Activated CD4-positive, alpha-beta memory T cell treated with anti-CD3 and anti-CD28 coated beads for 36 hours (primary cell): ENCODE measurements at places on chromosomes 5 and 9. TPM values are rescaled to one million over a fixed set of nuclear protein-coding genes. Genes with fewer than 3 reads are reported as not detected.

GRCh38 chr5:34043099-34043876 is at the start of gene C1QTNF3:
C1QTNF3 (minus strand) TSS chr5:34043213; CDS start chr5:34043125, 88 bp downstream.
- H3K27ac ChIP-seq = no peak within 1 kb of the TSS
- no peaks in the 10 kb centered on the region for H3K36me3 ChIP-seq
- DNase-seq = no peak
- H3K4me3 ChIP-seq = no peak within 1 kb of the TSS
- H3K27me3 ChIP-seq = no peaks in the 10 kb centered on the region
- no peaks in the 10 kb centered on the region for H3K4me1 ChIP-seq

GRCh38 chr5:2614571-2614970 is 136.9 kb downstream of the IRX2 start:
- no peak overlapping the region for H3K27ac ChIP-seq
- H3K36me3 ChIP-seq = no peaks in the 10 kb centered on the region
- H3K27me3 ChIP-seq = no peaks in the 10 kb centered on the region

DNA sequence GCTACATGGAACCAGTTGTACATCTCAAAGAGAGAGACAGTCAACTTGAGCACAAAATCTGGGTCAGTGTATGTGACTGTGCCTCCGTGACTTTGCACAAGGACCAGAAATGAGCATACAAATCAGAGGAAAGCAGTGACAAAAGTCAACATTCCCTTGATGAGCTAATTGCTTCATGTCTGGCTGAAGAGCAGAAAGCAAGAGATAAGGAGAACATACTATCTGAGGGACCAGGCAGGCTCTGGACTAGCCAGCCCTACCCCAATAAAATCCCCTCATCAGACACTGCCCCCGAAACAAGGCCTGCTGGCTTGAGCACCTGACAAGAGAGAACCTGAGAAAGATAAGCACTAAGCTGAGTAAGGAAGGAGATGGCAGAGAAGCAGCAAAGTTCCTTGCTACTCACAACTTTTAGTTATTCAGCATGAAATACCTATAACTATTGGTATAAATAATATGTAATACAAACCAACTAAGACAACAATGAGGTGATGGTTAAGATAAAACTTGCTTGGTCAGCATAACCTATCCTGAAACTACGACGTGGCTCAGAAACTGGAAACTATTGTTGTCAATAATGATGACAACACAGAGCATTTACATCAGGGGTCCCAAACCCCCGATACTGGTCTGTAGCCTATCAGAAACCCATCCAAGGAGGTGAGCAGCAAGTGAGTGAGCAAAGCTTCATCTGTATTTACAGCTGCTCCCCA is 9.5 kb downstream of the SIL1 start:
- no peak overlapping the region for H3K4me3 ChIP-seq
- H3K4me1 ChIP-seq = peaks cover 9% of the 10 kb centered on the region
- peaks cover 23% of the 10 kb centered on the region for H3K36me3 ChIP-seq
- no peak for DNase-seq

- H3K27me3 ChIP-seq = no peaks in the 10 kb centered on the region
- no peak overlapping the region for H3K4me3 ChIP-seq
- H3K4me1 ChIP-seq = no peaks in the 10 kb centered on the region
- no peak overlapping the region for H3K27ac ChIP-seq
- no peak for DNase-seq
- no peaks in the 10 kb centered on the region for H3K36me3 ChIP-seq
Observed at GRCh38 chr5:21152611-21153010, 1164.6 kb upstream of the CDH18 start.

DNA sequence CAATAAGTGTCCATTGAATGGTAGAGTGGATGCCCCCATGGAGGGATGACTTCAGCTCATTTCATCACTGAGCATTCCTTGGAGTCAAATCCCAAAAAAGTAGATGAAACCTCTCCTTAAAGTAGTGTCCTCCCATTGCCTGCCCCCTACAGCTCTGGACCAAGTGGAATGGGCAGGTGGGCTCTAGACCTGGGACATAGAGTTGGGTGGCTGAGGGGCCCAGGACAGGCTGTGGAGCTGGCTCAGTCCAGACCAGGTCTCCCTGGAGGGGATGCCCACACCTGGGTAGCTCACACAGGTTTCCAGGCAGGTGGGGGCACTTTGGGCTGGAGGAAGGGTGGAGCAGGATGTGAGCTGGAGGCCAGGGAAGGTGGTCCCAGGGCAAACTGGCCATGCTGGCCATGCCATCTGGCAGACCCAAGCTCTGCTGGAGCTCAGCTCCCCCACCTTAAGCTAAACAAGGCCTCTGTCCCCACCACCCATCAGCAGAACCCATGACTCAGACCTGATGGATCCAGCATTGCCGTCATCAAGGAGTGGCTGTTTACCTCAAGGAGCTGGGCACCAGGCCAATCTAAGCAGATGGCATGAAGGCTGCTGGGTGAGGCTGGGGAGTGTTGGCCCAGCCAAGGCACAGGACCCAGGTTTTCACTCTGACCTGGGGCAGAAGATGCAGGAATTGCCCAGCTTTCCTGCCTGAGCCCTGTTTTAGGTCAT is 6.2 kb upstream of the SPINK4 start:
- DNase-seq = peak; percentile 29
- no peaks in the 10 kb centered on the region for H3K4me1 ChIP-seq
- peaks cover 4% of the 10 kb centered on the region for H3K27me3 ChIP-seq

DNA sequence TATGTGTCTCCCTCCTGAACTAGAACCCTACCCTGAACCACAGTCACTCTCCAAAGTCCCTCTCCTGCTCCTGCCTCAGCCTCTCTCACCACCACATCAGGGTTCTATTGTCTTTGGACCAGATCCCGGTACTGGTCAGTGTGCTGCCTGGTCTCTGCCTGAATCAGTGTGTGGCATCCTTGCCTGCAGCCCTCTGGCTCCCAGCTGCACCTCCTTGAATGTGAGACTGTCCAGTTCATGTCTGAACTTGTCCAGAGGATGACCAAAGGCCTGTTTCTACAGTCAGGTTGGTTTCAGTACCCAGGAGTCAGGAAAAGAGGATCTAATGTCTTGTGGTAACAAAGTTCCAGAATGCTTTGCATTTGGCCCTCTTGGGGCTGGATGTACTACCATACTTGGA is 76.8 kb upstream of the RANBP3L start:
- no peaks in the 10 kb centered on the region for H3K36me3 ChIP-seq
- DNase-seq = no peak
- no peak overlapping the region for H3K27ac ChIP-seq
- H3K27me3 ChIP-seq = peaks cover under 1% of the 10 kb centered on the region

DNA sequence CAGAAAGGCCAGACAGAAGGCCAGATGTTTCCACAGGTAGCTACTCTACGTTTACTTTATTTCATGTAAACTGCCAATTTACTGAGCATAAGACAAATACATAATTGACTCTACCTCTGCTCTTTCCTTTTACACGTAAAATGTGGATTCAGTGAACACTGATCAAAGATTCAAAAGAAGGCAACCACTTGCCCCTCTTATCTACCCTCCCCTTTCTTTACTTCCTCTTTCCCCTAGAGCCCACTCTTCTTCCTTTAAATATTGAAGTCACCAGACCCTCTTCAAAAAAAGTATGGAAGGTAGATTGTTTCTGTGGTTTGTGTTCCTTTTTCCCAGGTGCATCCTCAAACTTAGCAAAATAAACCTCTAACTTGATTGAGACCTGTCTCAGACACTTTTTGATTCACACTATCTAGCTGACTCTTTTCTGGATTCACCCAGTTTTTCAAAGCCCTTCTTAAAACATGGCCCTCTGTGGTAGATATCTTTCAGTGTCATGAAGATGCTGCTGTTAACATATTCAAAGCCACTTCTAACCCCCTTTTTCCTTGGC is 6.7 kb downstream of the FAM114A2 start:
- peaks cover 21% of the 10 kb centered on the region for H3K36me3 ChIP-seq
- no peak for DNase-seq
- H3K27me3 ChIP-seq = no peaks in the 10 kb centered on the region
- peaks cover 8% of the 10 kb centered on the region for H3K4me1 ChIP-seq

DNA sequence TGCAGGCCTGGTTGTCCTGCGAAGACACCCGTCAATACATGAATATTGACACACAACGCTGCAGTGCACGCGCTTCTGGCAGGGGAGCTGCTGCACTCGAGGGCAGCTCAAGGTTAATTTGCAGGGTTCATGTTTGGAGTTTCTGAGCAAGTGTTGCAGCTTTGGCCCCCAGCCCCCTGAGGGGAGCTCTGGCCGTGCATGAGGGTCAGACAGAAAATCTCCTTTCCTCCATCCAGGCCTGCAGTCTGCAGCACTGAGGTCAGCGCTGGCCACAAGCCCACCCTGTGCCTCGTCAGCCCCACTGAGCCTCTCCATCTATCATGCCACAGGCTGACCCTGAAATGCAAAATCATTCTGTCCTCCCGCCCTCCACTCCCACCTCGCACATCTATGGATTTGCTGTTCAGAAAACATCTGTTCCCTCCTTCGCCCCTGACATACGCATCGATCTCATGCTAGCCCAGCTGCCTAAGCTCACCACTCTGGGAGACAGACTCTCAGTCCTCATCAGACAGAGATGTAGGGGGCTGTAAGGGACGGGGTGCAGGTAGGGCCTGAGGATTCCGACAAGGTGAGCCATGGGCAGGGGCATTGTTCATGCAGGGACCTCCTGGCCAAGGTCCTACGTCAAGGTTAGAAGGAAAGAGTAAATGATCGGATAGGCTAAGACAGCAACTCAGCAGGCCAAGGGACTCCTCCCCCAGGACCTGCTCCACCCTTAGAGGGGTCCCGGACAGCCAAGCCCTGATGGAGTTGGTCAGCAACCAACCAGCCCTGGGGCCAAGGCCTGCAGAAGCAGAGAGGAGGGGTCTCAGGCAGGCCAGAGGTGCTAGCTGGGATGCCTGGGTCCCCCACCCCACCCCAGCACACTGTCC is 125.1 kb downstream of the KCNIP1 start:
- no peak for DNase-seq
- peaks cover 16% of the 10 kb centered on the region for H3K4me1 ChIP-seq
- no peaks in the 10 kb centered on the region for H3K36me3 ChIP-seq

DNA sequence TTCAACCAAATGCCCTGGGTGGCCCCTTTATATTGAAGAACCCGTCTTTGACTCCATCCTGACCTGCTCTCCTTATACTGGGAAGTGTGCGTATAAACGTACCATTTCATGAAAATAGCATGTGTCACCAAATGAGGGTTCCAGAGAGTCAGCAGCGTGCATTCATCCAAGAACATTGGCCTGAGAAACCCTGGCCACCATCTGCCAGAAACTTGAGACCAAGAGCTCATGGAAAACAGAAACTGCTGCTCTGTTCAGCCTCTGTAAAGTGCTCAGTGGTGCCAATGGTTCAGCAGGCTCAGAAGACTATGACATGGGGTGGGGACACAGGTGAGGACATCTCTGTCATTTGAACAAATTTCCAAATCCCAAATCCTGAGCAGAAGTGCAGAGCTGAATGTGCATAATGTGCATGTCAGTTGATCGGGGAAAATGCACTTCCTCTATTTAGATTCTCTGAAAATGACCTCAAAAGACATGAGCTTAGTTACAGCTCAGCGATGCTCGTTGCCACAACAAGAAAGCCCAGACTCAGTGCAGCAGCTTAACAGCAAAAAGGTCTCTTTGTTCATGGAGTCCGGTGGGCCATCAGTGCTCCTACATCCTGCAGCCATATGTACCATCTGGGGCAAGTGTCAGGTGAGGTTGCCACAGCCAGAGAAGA is 176.1 kb downstream of the ATPSCKMT start:
- no peak overlapping the region for H3K4me3 ChIP-seq
- H3K36me3 ChIP-seq = no peaks in the 10 kb centered on the region
- no peaks in the 10 kb centered on the region for H3K4me1 ChIP-seq
- no peak overlapping the region for H3K27ac ChIP-seq

DNA sequence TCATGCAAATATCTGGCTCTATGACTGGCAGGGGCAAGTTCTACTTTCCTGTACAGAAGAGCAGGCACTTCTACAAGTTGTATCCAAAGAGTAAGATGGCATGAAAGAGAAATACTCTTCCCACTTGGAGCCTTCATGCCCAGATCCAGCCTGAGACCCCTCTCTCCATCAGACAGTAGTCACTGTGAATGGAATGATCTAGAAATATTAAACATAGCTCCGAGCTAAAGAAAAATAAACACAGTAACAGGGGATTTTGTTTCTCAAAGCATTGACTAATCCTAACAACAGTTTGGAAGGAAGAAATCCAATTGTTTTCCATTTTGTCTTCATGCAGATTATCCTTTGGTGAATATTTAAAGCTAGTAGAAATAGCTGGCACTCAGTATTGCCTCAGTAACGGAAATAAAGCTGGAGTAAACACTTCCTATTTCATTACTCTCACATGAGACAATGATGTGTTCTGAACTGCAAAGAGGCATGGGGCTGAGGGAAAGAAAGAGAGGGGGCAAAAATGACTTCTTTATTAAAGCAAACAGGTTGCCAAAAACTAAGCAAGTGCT is 100.0 kb downstream of the SEMA5A start:
- DNase-seq = no peak
- H3K27me3 ChIP-seq = no peaks in the 10 kb centered on the region
- no peak overlapping the region for H3K4me3 ChIP-seq
- no peaks in the 10 kb centered on the region for H3K4me1 ChIP-seq
- no peak overlapping the region for H3K27ac ChIP-seq

DNA sequence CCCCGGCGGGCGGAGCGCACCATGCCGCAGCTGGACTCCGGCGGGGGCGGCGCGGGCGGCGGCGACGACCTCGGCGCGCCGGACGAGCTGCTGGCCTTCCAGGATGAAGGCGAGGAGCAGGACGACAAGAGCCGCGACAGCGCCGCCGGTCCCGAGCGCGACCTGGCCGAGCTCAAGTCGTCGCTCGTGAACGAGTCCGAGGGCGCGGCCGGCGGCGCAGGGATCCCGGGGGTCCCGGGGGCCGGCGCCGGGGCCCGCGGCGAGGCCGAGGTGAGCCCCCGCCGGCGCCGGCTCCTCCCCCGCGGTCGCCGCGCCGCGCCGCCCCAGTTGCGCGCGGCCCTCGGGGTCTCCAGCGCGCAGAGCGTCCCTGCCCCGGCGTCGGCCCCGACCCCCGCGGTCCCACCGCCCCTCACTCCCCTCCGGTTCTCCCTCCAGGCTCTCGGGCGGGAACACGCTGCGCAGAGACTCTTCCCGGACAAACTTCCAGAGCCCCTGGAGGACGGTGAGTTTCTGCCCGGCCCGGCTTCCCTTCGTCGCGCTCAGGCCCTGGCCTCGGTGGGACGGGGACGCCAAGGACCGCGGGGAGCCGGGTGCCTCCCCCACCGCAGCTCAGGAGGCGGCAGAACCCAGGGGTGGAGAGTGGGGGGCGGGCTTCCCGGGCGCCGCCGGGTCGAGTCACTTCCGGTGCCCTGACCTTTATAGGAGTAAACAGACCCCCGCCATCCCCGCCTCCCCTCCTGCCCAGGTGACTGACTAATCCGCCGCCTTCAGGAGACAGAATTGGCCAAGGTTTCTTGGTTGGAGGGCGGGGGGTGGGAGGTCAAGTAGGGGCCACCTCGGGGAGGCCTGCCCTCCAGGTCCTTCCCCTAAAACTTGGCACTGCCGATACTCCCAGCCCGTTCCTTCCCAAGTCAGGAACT is 665 bp downstream of the TCF7 start:
- H3K4me1 ChIP-seq = peaks cover 76% of the 10 kb centered on the region
- peaks cover 36% of the 10 kb centered on the region for H3K36me3 ChIP-seq
- no peaks in the 10 kb centered on the region for H3K27me3 ChIP-seq
- DNase-seq = peak; percentile 87
- peak overlapping the region; percentile 60 for H3K27ac ChIP-seq

ZNF474 gene
- not detected for total RNA-seq

PLAC8L1 gene
- total RNA-seq = not detected

CORO2A gene
- total RNA-seq = 9.8 TPM

ITK gene
- total RNA-seq = 236 TPM

IRGM gene
- 0.77 TPM for total RNA-seq

MARCHF3 gene
- total RNA-seq = 4.0 TPM

PRR7 gene
- total RNA-seq = 13.6 TPM

SLC25A2 gene
- total RNA-seq = 0.19 TPM
